ENCODE measurements at places on chromosomes 11 and 22.

- no peak for DNase-seq
These were observed 111.7 kb downstream of the GGTLC2 start for GRCh38 chr22:22756109-22756508.

GRCh38 chr11:107184986-107185385 lies 166.7 kb upstream of the GUCY1A2 start:
- no peak for DNase-seq

- DNase-seq, result no peak
These were observed 2.9 kb downstream of the MAPK12 start for GRCh38 chr22:50258361-50259292.

DNA sequence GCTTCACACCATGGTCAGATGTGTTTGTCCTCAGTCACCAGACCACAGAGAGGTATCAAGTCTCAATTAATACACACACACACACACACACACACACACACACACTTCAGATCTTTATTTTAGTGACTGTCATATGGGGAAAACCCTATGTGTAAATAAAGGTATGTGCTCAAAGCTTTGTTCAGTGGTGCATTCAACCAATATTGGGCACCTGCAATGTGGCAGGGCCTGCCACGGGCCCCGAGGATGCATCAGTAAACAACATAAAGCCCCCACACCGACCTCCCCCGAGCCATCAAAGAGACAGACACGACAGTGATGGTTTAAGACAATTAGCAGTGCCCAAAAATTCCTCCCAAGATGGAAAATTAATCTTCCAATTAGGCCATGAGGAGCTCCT lies 51.6 kb downstream of the SHANK2 start:
- DNase-seq, result no peak

- no peak for DNase-seq
These were observed 144.8 kb downstream of the CRYBB2 start for GRCh38 chr22:25364281-25364680.

DNA sequence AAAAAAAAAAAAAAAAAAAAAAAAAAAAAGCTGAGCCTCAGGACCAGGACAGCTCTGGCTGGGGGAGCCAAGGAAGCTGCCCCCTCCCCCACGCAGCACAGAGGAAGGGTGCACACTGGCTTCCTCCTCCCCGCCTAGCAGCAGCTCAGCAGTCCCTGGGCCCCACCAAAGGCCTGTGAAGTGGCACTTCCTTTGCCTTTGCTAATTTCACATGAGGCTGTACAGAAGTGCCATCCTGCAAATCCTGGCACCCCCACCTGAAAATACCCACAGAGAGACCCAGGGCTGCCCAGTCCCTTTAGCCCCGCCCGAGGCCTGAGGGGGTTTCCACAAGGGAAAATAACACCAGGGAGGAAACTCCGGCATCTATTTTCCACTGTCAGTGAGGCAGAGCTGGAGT lies 3.9 kb downstream of the RHOG start:
- DNase-seq, result no peak

DNA sequence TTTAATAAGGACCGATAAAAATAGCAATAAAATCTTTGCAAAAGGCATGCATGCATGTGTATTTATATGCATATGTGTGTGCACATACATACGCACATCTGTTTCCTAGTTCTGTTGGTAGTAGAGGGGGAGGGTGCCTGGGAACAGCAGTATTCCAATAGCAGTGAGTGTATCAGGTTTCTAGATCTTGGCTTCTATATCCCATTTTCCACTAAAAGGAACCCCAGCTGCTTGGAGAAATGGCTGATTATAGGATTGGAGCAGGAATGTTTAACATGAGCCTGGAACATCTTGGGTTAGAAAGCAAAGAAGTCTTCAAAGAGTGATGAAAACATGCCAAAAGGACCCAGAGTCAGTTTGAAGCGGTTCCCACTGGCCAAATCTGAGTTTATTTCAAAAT lies 21.0 kb downstream of the TNRC6B start:
- no peak for DNase-seq

- no peak for DNase-seq
These were observed 34.1 kb downstream of the MB start for GRCh38 chr22:35582861-35583670.

DNA sequence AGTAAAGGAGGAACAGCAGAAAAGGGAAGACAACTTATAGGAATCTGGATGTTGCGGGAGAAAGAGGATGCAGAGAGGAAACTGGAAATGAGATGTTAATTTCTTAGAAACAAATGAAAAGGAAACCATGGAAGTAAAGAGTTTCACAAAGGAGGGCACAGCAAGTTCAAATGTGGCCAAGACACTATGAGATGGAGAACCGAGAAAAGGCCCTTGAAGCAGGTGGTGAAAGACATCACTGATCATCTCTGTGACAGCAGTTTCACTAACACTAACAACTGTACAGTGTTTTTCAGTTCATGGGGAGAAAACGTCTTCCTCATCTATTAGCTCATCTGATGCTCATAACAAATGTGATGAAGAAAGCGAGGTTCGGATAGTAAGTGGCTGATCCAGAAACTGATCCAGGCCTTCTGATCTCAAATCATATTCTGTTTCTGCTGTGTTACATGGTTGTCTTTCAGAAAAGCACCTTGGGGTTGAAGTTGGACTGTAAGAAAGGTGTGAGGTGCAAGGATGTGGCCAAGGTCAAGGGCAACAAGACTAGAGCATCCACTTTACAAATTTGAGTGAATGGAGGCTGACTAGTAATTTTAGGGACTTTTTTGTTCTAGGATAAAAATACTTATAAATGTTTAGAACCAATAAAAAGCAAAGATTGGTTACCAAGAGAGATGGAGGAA lies 492.1 kb upstream of the CADM1 start:
- no peak for DNase-seq

GRCh38 chr11:2599561-2600189 lies 100.1 kb downstream of the KCNQ1OT1 start:
- no peak for DNase-seq

DNA sequence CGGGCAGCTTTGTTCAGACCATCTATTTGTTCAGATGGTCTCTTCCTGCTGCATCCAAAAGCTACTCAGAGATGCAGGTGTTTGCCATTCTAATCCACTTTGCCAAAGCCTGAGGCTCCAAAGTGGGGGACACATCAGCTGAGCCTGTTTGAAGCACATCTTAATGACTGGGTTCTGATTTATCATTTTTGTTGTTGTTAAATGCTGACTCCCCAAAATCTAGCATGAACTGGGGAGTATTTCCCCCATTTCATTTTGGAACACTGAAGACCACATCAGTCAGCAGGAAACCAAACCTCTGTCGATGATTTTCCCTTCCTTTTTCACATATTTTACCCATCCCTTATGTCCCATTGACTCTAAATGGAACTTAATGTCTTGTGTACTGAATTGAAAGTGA lies 262.6 kb downstream of the NTM start:
- no peak for DNase-seq

DNA sequence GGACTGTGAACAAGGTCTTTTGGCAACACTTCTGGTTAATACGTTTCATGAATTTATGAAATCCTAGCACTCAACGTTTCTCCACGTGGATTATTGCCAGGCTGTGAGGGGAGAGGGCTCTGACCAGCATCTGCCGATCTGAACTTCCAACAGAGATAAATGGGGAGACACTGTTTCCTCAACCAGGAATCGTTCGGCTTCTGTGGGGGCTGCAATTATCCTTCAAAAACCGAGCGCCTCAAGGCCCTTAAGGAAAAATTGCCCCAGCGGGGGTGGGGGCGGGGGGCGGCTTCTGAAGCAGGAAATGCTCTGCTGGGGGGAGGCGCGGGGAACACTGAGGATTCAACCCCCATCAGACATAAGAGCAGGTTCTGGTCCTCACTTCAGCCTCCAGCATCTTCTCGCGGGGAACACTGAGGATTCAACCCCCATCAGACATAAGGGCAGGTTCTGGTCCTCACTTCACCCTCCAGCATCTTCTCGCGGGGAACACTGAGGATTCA lies 155.6 kb downstream of the BRD1 start:
- no peak for DNase-seq

- no peak for DNase-seq
These were observed 109.7 kb upstream of the NARS2 start for GRCh38 chr11:78684377-78684776.

- DNase-seq, result no peak
These were observed 3.6 kb downstream of the MMP1 start for GRCh38 chr11:102794382-102794781.

- DNase-seq, result no peak
These were observed 5.2 kb upstream of the NXPE1 start for GRCh38 chr11:114564831-114565230.

- no peak for DNase-seq
These were observed 13.3 kb upstream of the TP53I11 start for GRCh38 chr11:44963948-44964347.

GRCh38 chr11:123308077-123308476 lies 113.0 kb upstream of the CLMP start:
- DNase-seq, result no peak

GRCh38 chr22:47328550-47329243 lies 566.2 kb downstream of the TBC1D22A start:
- no peak for DNase-seq

- DNase-seq, result no peak
These were observed 33.5 kb downstream of the GAB4 start for GRCh38 chr22:16974298-16975084.

DNA sequence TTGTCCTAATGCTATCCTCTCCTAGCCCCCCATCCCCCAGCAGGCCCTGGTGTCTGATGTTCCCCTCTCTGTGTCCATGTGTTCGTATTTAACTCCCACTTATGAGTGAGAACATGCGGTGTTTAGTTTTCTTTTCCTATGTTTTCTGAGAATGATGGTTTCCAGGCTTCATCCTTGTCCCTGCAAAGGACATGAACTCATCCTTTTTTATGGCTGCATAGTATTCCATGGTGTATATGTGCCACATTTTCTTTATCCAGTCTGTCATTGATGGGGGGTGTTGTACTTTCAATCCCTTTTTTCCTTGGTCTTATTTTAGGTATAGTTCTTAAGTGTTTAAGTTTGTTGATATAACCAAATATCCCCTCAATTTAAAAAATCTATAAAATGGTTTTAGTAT lies 23.9 kb downstream of the EP300 start:
- DNase-seq, result no peak

- DNase-seq, result no peak
These were observed 107.0 kb downstream of the ATG16L2 start for GRCh38 chr11:72921028-72921716.

DNA sequence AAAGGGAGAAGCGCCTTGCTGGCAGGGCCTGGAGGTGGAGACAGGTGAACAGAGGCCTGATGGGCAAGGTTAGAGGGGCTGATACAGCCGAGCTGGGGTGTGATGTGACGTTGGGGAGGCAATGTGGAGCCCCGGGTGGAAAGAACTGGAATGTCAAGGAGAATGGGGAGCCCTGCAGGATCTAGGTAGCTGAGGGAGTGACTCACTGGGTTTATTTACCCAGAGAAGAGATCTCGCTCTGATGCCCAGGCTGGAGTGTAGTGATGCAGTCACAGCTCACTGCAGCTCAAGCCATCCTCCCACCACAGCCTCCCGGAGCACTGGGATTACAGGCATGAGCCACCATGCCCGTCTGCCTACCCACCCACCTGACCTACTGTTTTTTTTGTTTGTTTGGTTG lies 1.9 kb upstream of the CYB5R3 start:
- DNase-seq, result no peak

DNA sequence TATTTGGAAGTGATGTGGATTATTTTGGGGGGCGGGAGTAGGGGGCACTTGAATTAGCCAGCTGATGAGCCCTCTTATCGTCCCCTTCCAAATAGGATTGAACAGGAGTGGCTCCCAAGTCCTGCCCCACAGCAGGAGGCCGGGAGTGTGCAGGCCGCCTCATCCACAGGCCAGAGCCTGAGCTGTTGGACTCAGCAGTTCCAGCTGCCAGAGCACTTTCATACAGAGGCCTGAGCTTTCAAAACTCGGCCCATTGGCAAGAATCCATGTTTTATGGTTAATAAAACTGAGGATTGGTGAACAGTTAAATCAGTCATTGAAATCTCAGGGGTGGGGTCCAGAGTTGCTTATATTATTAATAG lies 9.6 kb downstream of the FAM118A start:
- DNase-seq, result no peak

DNA sequence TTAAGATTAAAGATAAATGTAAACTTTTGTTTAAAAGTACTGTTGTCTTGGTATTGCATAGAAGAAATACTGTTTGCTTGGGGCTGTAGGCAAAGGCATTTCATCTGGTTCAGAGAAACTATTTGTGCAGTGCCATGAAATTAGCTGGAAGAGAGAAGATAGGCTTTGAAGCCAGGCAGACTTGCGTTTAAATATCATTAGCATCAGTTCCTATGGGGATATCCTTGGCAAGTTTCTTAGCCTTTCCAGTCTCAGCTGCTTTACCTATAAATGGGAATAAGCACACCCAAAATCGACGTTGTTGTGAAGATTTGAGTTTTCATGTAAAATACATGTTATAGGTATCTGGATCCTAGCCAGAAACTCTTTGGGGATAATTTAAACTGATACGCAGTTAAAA lies 133.9 kb downstream of the FBXO7 start:
- no peak for DNase-seq
